ENCODE measurements at places on chromosomes 12 and 14. TPM values are rescaled to one million over a fixed set of nuclear protein-coding genes. Genes with fewer than 3 reads are reported as not detected.
A peak's percentile ranks its signal among the peaks of the same experiment; 100 is the strongest.

EPYC gene
- total RNA-seq: not detected

DNA sequence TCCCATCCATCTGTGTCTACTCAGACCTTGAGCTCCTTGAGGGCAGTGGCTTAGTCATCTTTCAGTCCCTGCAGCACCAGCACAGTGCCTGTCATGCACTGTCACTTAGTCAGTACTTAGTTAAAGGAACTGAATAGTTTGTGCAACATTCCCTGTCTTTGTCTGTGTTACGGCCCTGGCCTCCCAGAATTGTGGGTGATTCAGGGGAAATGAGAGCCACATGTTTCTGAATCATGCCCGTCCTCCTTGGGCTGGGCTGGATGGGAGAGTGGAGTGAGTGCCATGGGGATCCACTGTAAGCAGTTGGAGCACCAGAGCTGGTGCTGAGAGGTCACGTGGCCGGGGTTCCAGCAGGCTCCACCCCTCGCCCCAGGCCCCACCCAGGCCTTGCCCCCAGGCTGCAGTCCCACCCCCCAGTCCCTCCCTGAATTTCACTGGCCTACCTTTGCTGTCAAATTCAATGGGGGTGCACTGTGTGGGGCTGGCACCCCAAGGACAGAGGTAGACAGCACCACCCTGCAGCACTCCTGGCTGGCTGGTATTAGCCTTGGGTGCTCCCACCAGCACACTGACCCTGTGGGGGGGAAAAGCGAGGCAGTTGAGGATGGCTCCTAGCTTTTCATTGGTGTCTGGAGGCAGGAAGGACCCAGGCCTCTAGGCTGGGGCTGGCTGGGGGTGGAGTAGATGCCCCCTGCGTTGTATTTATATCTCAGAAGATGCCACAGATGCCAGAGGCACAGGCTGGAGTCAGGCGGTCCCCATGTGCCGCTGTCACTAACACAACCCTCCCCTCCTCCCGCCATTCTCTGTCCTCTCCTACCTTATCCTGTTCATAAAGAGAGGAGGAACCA lies 7.5 kb downstream of the ITGA5 start:
- DNase-seq: peak; percentile 77

DNA sequence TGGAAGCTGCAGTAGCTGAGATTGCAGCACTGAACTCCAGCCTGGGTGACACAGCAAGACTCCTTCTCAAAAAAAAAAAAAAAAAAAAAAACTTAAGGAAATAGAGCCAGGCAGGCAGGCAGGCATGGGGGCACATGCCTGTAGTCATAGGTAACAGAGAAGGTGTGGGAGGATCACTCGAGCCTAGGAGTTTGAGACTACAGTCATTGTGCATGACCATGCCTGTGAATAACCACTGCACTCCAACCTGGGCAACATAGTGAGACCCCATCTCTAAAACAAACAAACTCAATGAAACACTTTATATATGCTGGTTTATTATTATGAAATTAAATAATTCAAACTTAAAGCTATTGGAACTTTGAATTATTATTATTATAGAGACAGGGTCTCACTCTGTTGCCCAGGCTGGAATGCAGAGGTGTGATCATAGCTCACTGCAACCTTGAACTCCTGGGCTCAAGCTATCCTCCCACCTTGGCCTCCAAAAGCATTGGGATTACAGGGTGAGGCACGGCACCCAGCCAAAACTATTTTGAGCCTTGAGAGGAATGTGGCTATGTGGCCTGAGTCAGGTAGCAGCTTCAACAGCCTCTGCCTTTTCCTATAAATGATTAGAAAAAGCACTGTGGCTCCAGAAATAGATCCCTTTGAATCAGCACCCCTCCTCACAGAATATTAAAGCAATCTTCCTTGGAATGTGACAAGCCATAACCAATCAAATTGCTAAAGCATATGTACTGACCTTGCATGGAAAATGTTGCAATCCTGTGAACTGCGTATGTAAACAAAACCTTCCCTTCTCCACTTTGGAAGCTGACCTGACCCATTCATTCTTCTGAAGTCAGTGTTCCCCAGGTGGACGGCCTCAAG lies 34.7 kb upstream of the YY1 start:
- DNase-seq: no peak

GRCh38 chr12:6052940-6053329 lies 71.5 kb downstream of the VWF start:
- DNase-seq: no peak

SOX5 gene
- total RNA-seq: 2.2 TPM

DNA sequence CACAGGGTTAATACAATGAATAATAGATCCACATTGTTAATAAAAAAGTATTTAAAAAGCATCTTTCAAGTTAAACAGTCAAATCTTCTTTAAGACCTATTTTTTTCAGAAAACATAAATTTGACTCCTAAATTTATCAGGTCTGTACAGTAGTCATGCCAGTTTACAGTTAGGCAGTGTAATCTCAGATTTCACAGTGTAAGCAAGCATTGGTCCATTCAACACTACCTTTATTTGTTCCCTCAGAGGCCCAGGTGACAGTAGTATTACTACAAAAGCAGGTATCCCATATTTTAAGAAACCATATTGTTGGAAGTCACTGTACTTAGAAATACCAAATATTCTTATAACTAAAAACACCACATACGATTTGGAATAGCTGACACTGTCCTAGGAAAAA lies 6.1 kb downstream of the ATP2B1 start:
- DNase-seq: no peak

DNA sequence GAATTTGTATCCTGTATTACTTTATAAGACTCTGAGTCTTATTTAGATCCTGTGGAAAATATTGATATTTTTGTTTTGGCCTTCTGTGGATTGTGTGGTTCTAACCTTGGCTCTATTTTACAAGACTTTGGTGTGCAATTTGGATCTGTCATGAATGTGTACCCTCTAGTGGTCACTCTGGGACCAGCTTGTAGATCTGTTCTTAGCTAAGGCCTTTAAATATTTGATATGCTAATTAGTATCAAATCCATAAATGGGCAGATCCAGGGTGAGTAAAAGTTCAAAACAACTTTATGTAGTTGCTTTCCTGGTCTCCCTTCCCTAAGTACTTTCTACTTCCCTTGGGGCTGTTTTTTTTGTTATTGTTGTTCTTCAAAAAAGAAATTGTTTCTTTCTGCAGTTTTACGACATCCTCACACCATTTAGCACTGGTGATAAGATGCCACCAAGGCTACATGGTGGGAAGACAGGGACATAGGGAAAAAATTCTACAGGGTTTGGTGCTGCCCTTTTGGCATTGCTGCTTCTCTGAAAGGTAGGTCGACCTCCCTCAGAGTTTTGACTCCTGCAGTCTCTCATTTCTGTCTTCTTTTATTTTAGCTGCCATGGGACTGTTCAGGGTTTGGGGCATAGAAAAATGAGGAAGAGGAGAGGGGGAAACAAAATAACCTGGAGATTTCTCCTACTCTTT lies 238.5 kb downstream of the GPHN start:
- no peak for DNase-seq

- DNase-seq: no peak
Measured at GRCh38 chr14:96140952-96141351, 63.7 kb upstream of the BDKRB2 start.

Measured in Right ventricle myocardium superior (tissue), 1 donor.